Fibroblast of skin of left biceps (primary cell): ENCODE measurements at places on chromosomes 3 and 15.

DNA sequence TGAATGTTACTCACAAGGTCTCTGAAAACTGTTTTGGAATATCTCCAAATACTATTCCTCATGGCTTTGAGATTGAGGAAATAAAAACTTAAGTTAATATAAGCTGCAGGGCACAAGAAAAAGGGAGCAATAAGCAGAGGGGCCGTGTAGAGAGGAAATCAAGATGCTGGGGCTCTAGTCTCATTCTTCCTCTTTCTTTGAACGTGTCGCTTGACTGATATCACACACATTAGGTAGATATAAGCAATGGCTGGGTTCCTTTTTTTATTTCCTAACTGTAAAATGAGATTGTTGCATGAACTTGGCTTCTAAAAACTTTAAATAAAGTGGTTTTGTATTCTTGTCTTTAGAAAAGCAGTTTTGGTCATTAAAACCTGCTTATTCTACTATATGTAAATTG lies 326.7 kb upstream of the ROPN1 start:
- no peak for DNase-seq

DNA sequence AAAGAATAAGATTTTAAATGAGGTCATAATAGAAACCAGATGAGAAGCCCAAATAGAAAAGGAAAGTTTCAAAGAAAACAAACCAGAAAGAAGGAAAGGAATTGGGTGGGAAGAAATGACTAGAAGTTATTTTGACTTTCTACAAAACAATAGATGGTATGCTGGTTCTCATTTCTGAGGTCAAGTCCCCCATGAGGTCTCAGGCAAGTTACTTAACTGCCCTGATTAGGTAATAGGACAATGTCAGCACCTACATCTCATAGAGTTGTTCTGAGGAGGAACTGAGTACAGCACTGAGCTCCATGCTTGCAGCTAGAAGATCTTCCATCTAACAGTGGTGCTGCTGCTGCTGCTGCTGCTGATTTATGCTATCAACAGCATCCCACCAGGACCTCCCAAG lies 185.9 kb downstream of the ERC2 start:
- no peak for DNase-seq

DNA sequence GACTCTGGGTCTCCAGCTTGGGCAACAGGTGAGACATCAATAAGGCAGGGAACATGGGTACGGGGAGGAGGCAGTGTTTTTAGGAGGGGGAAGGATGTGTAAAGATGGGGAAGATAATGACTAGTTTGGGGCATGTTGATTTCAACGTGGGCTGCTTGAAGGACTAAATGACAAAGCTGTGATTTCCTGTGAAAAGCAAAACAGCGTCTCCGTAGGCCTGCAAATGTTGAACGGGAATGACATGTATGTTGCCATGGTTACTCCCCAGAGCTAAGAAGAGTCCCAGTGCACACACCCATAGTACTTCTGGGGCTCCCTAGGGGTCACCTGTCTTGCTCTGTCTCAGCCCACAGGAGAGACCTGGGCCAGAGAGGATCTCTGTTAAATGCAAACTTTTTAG lies 71.3 kb upstream of the ETV5 start:
- no peak for DNase-seq

DNA sequence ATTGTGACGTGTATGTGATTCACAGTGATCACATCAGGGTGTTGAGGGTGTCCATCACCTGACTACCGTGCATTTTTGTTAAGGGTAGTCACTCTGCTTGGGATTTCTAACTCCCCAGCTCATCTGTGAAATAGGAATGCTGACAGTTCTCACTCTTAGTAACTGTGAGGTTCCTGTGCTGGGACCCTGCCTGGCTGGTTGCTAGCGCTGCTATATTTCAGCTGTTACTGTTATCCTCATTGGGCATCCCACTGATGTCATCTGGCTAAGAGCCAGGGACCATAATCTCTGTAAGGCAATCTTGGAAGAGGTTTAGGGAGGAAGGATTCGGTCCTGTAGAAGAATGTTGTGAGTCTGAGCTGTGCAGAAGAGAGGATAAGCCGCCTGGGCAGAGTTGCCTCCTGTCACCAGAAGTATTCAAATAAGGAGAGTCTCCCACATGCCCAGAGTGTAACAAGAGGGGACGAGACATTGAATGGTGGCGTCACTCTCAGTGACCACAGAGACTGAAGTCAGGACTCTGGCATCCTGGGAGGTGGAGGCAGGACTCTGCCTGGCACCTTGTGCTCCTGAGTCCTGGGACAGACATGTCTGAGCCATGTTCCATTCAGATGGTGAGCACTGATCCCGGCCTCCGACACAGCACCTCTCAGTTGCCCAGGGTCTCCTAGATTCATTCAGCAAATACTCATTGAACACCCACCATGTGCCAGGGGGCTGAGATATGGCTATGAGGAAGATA lies 52.2 kb downstream of the FBLN2 start:
- peak; percentile 33 for DNase-seq

- DNase-seq, result no peak
Observed at GRCh38 chr3:64623125-64623524, 64.7 kb downstream of the ADAMTS9 start.

GRCh38 chr15:51718219-51718618 lies 19.2 kb downstream of the LYSMD2 start:
- no peak for DNase-seq

DNA sequence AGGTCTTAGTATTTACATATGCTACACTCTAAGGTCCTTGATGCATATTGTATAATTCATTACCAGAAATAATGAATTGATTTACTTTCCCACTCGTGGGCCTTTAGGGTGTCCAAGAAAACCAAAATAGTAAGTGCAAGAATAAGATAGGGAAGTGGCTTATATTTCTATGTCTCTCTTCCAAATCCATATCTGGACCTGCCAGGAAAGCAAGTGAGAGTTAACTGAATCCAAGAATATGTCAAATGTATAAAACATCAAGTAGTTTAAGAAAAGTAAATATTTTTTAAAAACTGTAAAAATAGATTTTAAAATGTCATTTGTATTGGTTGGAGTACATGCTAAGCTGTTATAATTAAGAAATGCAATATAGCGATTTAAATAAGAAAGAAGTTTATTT lies 1072.1 kb downstream of the OTOL1 start:
- DNase-seq, result no peak

DNA sequence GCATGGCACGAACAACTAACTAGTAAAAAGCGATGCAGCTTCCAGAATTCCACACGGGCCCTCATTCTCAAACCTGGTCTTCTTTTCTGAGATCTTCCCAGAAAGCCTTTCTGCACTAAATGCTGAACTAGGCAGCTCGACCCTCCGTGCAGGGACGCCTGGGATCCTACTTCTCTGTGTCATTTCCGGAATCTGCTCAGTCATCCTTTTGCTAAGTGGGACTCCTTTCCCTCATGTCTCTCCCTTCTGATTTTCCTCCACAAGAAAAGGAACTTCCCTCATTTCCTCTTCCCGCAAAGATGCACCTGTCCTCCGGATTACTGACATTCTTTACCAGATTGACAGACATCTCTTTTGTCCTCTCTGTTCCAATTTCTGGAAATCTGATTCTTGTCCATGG lies 9.2 kb upstream of the HES1 start:
- DNase-seq, result no peak
